Lower leg skin (tissue), 4 donors: ENCODE measurements at places on chromosomes 2 and 18. TPM values are rescaled to one million over a fixed set of nuclear protein-coding genes. Genes with fewer than 3 reads are reported as not detected.
A peak's percentile ranks its signal among the peaks of the same experiment; 100 is the strongest.

SDC1 gene
- total RNA-seq = 846 TPM

CD8B gene
- total RNA-seq = 2.4 TPM

CNDP1 gene
- not detected for total RNA-seq

- no peak for DNase-seq
These were observed 476.1 kb upstream of the SOX11 start for GRCh38 chr2:5215989-5216607.

GRCh38 chr2:147488472-147488871 is 356.4 kb upstream of the ACVR2A start:
- no peak for DNase-seq

DNA sequence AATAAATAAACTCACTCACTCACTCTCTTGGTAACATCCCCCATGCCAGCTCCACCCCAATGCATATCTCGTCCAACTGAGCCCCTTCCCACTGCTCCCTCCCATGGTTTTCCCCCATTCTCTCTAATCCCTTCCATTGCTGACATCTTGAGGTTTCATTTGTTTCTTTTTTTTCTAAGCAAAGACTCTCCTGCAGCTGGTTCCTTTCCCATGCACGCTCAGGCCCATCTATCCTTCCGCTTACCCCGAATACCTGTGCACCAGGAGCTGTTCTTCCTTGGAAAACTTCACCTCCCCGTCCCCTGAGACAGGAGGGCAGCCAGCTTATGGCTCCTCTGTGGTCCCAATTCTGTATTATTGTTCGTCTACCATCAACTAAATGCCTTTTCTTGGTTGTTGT is 41.7 kb upstream of the IGFBP2 start:
- no peak for DNase-seq

GRCh38 chr2:96509114-96509846 is 4.1 kb upstream of the NEURL3 start:
- peak; percentile 96 for DNase-seq

DNA sequence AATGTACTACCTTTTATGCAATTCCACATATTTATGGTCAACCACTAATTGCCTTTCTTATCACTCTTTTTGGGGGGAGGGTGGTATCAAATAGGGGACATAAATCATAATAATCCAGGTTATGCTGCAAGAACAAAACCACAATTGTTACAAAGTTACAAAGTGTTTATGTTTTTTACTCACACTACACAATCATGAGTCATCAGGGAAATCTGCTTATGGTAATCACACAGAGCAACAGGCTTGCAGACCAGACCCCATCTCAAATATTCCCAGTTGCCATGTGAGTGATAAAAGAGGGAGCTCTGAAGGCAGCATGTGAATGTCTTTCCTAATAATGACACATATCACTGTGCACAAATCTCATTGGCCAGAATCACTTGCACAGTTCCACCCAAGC is 304.7 kb upstream of the TMEFF2 start:
- no peak for DNase-seq

DNA sequence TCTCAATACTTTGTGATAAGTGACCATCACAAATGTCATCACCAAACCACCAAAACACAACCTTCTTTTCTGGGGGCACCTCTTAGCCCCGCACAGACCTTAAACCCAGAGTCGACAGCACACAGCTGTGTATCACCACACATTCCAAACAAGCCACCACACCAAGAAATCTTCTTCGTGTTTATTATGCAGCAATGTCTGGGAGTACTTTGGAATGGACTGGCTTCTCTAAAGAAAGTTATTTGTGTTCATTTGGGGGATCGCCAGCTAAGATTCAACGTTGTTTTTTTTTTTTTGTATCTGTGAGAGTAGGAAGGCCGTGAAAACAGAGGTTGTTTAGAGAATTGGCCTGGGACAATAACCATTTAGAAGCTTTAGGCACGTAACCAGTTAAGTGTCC is 1.1 kb upstream of the MTA3 start:
- peak; percentile 36 for DNase-seq

DNA sequence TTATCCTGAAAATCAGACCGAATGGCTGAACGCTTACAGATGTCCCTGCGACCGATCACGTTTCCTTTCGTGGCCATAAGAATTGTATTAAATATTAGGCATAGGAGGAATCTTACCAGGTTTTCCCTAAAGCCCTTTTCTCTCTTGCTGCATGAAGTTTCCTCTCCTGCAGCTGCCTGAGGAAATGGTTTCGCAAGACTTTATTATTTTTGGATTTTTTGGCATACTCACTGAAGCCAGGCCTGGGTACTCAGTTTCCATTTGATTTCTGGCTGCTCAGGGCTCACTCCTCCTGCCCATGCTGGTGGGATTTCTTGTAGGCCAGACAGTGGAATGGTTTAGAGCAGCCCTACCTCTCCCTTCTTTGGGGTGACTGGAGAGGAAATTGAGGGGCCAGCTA is 114.0 kb downstream of the KLHL29 start:
- no peak for DNase-seq

GRCh38 chr2:96537066-96537733 is 648 bp downstream of the ARID5A start:
- DNase-seq = peak; percentile 95
